ENCODE measurements at places on chromosomes 2 and 18.

DNA sequence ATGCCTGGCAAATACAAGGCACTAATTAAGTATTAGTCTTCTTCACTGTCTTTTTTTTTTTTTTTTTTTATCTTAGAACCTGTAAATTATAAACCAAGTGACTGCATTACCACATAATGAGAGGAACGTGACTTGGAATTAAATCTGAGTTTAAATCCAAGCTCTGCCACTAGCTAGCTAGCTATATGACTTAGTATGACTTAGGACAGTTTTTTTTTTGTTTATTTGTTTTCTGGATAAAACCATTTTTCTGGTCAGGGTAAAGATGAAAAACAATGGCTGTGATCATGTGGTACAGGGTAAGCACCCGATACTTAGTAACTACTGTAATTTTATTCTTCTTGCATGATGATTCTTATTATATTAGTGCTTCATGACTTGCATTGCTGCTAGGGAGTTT lies 191.8 kb upstream of the LRRTM1 start:
- no peak for DNase-seq

DNA sequence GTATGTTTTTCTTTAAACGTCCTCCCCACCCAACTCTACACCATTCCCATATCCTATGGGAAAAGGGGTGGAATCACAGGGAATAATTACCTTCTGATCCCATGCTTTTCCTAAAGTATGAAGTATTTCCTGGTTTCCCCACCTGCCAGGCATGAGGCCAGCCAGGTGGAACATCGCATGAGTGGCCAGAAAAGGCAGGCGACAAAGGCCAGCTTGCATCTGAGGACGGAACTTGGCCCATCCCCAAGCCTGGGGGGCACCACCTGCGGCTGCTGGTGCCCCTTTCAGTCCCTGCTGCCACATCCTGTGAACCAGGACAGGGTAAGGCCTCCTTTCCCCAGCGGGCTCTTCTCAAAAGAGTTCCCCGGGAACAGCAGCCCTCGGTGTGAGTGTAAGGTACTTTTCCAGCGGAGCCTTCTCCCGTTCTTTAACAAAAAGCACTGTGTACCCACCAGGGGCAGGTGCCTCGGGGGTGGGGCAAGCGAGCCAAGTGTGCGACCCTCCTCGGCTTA lies 1.2 kb upstream of the ERFE start:
- DNase-seq = no peak

DNA sequence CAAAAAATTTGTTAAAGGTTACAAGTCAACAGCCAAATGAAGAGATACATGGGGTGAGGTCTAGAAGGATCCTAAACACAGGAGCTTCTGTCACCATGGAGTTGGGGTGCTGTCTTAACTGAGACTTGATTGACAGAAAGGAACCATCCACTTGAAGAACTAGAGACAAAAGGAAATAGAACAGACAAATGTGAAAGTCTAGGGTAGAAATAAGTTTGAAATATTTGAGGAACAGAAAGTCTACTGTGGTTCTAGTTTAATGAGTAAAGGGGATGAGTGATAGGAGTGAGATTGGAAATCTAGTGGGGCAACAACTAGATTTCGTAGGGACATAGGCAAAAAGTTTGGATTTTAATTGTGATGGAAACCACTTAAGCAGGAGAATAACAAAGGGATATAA lies 18.7 kb downstream of the RBBP8 start:
- no peak for DNase-seq

- DNase-seq = no peak
Observed at GRCh38 chr2:6069381-6069780, 377.2 kb downstream of the SOX11 start.

DNA sequence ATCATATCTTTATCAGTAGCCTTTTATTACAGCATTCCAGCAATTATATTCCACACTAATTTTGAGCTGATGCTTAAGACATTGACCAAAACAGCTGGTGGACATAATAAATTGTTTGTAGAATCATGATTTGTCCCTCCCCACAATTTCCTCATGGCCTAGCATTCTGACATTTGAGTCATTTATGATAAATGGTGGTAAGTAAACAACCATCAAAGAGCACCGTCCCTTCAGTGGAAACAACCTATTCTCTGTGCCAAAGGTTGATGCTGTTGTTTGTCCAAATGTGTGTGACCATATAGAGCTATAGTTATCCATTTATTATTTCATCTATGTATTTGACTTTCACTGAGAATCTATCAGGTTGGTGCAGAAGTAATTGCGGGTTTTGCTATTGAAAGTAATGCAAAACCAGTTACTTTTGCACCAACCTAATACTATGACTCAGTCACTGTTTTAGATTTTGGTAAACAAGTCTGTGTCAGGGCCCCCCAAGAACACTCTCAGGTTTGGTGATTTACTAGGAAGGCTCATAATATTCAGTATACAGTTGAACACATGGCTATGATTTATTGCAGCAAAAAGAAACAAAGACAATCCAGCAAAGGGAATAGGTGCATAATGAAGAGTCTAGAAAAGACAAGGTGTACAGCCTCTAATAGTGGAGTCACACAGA lies 608.7 kb upstream of the REG3G start:
- no peak for DNase-seq

- DNase-seq = no peak
Observed at GRCh38 chr2:27638709-27639108, 9.9 kb downstream of the GPN1 start.

GRCh38 chr2:30366199-30366691 lies 80.8 kb upstream of the LCLAT1 start:
- no peak for DNase-seq

- no peak for DNase-seq
Observed at GRCh38 chr2:6017736-6018286, 325.6 kb downstream of the SOX11 start.

DNA sequence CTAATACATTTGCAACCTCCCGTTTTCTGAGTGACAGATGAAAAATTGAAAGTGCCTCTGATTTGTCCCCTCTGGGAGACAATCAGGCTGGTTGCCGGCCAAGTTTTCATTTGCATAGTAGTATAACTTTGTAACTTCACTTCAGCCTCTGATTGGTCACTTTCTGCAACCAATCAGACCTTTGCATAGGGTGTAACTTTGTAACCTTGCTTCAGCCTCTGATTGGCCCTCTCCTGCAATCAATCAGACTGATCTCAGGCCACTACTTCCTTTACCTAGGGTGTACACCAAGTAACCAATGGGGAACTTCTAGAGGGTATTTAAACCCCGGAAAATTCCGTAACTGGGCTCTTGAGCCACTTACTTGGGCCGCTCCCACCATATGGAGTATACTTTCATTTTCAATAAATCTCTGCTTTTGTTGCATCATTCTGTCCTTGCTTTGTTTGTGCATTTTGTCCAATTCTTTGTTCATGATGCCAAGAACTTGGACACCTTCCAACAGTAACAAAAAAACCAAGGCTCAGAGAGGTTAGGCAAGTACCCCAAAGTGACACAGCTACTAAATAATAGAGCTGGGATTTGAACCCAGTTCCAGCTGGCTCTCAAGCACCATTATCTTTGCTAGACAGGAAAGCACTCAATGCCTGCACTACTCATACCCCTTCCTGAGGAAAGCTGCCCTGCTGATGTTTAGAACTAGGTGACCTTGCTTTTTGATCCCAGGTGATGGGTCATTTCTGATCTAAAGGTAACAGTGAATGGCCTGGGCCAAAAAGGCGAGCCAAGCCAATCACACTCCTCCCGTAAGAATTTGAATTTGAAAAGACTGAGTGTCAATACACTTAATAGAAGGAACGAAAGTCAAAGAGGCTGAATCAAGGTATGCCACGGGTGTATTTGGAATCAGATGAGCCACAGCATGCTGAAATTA lies 10.9 kb upstream of the MYOM1 start:
- DNase-seq = no peak

DNA sequence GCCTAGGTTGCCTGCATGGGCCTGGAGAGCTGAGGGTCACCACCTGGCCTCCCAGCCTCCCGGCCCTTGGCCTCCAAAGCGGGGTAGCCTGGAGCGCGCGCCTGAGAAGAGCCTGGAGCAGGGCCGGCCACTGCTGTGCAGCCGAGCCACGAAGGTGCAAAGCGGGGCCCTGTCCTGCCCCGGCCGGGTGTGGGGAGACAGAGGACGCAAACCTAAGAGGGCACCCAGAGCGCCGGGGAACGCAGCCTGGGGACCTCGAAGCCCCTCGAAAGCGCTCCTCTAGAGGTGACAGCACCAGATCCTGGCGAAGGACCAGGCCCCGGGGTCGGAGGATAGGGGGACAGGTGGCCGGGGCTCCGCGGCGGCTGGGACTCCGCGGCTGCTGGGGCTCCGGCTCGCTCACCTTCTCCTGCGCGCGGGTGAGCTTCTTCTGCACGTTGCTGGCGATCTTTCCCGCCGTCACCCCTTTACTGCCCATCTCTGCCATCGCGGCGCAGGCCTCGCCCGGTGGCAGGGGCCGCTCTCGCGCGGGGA lies 430 bp downstream of the BIN1 start:
- no peak for DNase-seq

GRCh38 chr2:68091439-68092034 lies 28.7 kb upstream of the C1D start:
- no peak for DNase-seq

DNA sequence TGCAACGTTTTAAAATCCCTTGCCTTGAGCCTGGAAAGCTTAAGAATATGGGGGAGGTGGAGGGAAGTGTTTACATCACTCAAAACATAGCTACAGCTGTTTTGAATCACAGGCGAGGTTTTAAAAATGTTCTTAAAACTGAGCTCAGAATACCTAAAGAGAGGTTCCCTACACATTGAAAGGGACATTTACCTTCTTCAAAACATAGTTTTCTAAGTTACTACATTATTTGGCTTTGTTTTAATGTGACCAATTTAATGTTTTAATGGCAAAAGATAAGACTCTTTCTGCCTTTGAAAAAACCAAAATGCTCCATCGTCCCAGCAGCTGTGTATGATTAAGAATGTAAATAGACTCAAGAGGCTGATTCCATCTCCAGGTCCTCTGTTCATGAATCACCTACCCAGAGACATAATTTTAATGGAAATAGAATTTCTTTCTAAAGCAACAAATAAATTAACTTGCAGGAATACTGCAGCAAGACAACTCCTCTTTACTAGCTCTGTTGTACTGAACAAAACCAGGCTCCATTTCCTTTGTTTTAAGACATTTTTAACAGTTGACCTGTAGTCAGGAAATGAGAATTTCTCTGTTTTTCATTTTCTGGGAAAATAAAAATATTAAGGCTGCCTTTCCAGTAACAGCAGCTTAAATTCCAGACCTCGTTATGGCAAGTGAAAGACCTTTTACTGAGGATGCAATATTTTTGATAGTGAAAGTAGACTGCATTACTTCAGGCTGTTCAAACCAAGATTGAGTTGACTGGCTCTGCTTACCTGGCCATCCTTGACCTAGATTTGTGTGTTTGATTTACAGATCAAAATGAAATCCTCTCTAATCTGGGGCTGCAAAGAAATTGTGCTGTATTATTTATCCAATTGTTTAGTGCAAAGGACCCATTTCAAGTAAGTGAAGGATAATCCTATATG lies 33.7 kb upstream of the WDR75 start:
- no peak for DNase-seq

GRCh38 chr2:5319493-5319892 lies 372.7 kb upstream of the SOX11 start:
- DNase-seq = no peak

DNA sequence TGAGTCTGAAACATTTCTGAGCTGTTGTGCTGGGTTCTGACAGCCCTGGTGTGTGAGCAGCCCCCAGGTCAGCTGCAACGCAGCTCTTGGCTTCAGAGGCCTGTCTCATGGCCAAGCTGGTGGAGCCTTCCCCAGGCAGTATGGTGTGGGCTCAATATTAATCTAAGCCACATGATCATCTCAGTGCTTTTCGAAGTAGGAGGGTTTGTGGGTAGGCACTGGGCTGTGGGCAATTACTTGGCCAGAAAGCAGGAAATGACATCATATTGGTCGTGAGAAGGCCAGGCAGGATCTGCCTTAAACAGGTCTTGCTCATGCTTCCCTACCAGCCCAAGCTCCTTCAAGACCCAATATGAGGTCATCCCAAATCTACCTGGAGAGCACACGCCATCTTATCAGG lies 26.9 kb downstream of the LOXHD1 start:
- DNase-seq = no peak

- DNase-seq = no peak
Observed at GRCh38 chr2:74834792-74835755, 1.1 kb downstream of the HK2 start.

- DNase-seq = no peak
Observed at GRCh38 chr18:51251625-51252024, 54.1 kb upstream of the MEX3C start.

DNA sequence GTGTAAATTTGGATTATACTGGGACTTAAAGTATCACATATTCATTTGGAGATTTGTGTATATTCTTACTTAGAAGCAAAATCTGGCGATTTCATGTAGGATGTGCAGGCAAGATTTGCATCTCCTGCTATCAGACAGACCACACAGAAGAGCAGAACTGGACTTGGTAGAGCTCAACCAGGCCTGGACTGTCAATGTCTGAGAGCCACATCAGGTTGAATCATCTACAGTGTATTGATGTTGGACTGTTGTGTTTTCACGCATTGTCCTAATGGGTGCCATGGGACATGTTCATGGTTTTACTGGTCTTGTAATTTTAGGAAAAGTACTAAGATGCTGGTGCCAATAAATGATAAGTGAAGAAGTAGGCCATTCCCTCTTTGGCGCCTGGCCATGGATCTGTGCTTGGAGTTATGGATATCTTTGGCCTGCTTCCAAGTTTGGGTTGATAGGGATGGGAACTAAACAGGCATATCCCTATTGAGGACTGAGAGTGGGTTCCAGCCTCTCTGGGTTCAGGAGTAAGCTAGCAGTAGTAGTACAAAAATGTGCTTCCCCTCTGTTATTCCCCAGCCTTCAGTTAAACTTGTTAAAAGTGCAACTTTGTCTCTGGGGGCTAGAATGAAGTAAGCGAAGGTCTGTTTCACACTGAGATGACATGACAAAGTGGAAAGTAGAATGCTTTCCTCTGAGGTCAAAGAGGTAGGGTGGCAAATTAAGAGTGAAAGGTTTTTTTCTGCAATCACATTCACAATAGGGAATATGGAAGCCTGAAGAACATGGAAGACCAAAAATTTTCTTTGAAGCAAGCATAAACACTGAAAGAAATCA lies 49.2 kb upstream of the NEMP2 start:
- no peak for DNase-seq

DNA sequence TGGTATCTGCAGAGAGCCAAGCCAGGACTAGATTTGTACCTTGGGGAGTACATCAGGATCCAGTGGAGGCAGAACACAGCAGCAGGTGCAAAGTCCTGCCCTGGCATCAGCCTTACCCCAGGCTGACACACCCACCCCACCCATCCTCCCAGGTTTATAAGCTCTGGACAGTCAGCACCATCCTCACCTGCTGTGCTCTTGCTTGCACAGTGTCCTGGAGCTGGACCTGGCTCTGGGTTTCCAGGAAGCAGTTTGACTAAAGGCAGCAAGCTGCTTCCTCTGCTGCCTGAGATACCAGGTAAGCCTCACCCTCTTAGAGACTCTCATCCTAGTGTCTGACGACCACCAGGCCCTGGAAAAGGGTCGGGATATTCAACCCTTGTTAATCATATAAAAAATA lies at the start of gene SULT1C3:
Gene SULT1C3, plus strand, starts transcription at position 183 of the 400 bp plus-strand sequence. CDS start 7,227 bp downstream, outside the sequence.
- no peak for DNase-seq

GRCh38 chr2:177264209-177264692 lies 276 bp downstream of the NFE2L2 start:
- DNase-seq = no peak

All from Ammon's horn (tissue), 1 donor.